Omental fat pad (tissue), 4 donors: ENCODE measurements at places on chromosomes 16 and 17.

DNA sequence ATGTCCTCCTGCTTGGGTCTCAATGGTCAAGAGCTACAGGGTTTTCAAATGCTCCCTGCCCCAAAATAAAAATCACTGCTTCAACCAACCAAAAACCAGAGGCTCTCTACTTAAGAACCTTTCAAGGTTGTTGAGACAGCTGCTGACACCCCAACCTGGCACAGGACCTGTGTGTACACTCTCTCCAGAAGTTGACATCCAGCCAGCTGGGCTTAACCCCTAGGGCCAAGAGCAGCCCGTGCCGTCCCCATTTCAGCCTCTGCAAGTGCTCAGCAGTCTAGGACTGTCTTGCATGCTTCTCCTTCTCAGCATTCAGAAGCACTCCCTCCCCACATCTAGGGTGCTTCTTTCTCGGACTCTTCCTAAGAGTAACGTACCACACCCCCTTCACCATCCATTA lies 59.0 kb upstream of the TRAP1 start:
- no peak for DNase-seq

DNA sequence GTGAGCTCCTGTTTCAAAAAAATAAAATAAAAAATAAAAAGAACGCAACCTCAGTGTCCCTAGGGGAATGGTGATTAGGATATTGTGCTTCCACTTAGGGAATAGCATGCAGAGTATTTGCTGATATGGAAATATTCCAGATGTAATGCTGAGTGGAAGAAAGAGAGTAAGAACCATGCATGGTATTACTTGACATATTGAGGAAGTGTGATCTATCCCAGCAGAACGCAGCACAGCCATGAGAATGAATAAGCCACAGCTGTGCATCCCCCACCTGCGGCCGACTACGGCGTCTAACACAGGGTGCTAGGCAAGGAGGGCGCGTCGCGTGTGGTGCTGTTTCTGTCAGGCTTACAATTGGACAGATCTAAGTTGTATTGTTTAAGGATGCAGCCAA lies 49.5 kb downstream of the FOXK2 start:
- DNase-seq = no peak

- DNase-seq = no peak
Measured at GRCh38 chr16:1170076-1170418, 17.1 kb downstream of the CACNA1H start.

- DNase-seq = no peak
Measured at GRCh38 chr16:30068750-30069610, 3.4 kb downstream of the ALDOA start.

DNA sequence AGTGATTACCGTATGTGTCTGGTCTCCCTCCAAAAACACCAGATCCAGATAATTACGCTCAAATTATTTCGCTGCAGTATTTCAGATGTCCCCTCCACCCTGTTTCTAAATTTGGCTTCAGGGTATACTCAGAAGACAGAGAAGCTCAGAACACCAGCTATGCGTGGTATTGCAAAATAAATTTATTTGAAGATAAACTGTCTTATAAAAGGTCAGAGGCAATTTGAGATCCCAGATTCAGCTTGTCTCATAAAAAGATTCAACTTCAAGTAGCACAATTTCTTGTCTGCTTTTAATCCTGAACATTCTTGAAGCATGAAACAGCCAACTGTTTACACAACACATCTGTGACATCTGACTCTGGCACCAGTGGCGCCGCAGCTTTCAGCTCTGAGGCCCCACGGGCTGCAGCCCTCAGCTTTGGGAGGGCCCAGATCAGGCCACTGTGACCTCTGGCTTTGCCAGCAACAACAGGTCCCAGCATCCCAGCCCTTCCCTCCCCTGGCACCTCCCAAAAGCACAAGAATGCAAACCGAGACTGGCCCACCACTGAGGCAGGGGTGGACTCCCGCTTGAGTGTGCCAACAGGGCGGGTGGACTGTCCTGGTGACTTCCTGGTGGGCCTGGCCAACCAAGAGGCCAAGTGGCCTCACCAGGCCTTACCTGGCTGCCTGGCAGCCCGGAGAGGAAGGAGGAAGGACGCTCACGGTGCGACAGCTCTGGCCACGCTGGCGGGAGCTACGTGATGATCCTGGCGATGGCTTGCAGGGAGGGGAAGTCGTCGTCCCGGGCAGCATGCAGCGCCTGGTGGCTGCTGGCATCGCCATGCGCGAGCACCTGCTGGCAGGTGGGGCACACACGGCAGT lies 8.0 kb downstream of the SYNGR3 start:
- DNase-seq = no peak
